ENCODE measurements at places on chromosomes 6 and 20. TPM values are rescaled to one million over a fixed set of nuclear protein-coding genes. Genes with fewer than 3 reads are reported as not detected.

GRCh38 chr6:39452306-39453145 lies 130.0 kb upstream of the KCNK16 start:
- DNase-seq, result peak; percentile 63

- DNase-seq, result no peak
Observed at GRCh38 chr20:3734111-3734843, 1.8 kb downstream of the HSPA12B start.

- no peak for DNase-seq
Observed at GRCh38 chr6:82208913-82209312, 38.6 kb downstream of the IBTK start.

- no peak for DNase-seq
Observed at GRCh38 chr6:17768881-17769280, 62.2 kb upstream of the NUP153 start.

ANKRD66 gene
- polyA plus RNA-seq, result 0.78 TPM

MEI4 gene
- polyA plus RNA-seq, result 0.14 TPM

SULF2 gene
- polyA plus RNA-seq, result 87.1 TPM
